ENCODE measurements at places on chromosomes 4 and X.

- DNase-seq = no peak
Observed at GRCh38 chrX:114924856-114925255, 92.6 kb downstream of the IL13RA2 start.

DNA sequence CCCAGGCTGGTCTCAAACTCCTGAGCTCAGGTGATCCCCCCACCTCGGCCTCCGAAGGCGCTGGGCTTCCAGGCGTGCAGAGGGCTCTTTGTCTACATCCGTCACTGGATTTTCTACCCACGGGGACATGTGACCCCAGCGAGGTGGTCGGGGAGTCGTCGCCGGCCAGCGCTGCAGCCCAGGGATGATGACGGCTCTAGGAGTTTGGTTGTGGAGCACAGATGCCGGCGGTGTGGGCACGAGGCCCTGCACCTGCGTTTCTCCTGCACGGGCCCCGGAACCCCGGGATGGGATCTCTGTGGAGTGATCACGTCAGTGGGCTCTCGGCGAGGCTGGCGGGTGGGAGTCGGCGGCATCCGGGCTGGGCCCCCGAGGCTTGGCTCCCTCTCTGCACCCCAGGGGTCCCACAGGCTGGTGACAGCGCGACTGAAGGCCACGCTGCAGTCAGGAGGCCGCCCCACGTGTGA is 9.1 kb upstream of the GTPBP6 start:
- DNase-seq = no peak

DNA sequence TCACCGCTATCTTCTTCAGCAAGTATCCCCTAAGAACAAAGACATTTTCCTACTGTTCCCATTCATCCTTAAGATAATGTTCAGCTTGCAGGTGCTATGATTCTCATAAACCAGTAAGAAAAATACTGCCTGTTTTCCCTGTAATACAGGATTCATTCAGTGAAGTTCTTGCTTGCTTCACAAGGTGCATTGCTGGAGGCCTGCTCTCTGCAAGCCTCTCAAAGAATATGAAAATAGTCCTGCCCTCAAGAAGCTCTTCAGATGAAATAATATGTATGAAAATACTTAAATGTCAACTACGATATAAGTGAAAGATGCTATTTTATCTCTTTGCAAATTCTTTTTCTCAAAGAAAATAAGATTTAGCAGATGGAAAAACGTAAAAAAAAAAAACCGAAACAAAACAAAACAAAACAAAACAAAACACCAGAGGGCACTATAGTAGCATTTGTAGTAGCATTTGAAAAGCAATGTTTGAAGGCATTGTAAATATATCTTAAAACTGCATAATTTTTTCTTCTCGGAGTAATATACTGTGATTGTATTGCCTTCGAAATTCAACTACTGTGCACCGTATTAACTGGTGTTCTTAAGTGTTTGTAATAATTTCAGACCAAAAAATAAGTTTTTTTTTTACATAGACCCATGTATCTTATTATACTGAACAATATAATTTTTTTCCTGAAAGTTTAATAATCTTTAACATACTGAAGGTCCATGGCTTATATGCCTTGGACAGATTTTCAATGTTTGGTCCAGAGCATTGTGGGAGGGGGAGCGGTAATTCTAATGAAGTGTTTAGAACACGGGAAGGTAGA is 26.0 kb downstream of the ADH4 start:
- DNase-seq = no peak

- no peak for DNase-seq
Observed at GRCh38 chrX:17547658-17548057, 172.7 kb downstream of the NHS start.

- no peak for DNase-seq
Observed at GRCh38 chrX:140229191-140229590, 263.9 kb upstream of the CXorf66 start.

DNA sequence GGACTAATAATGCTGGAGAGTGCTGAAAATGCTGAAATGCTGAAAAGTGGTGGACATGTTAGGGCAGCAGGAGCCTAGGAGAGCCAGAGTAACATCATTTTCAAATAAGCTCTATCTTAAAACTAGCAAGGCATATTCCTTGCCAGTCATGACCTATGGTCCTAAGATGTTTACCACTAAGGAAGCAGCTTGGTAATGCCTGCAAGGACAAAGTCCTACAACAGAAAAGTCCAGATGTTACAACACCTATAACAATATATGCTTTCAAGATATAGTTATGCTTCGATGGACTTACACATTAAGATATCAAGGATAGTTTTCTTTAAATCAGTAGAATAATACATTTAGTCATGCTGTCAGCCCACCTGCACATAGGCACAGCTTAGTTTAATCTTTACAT is 4.5 kb upstream of the ADH4 start:
- DNase-seq = no peak

DNA sequence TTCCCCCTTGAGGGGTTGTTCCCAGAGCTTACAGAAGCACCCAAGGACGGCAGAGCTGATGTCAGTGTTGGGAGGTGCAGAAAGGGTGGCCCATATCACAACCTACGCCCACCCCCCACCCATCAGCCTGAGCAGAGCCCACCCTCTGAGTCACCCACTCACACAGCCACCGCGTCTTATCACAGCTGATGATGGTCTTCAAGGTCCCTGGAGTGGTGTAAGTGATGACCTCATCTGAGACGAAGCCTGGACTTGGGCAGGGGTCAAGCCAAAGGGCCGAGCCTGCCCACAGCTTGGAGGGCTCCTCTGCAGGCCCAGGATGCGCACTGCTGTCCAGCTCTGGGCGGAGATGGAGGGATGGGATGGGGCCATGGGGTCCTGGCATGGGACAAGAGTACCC is 3.0 kb upstream of the HTRA3 start:
- DNase-seq = no peak

DNA sequence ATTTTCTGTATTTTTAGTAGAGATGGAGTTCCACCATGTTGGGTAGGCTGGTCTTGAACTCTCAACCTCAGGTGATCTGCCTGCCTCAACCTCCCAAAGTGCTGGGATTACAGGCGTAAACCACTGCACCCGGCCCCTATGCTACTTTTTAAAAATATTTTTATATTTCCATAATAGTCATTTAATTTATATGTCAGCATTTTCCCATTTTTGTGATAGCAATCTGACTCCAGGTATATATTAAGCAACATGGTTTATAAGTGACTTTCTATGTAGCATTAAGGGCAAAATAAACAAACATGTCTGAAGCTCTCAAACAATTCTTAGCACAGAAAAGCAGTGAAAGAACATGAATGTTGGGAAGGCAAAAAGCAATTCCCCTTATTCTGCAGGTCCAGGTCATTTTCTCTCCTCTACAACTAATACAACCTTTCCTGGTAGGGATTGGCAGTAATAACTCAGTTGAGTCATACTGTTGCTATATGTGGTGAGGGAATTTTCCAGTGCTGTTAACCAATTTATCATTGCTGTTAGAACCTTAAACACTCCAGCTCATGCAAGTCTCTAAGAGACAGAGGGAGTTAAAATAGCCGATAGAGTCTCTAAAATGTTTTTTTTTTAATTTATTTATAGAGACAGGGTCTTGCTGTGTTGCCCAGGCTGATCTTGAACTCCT is 24.0 kb downstream of the SMIM14 start:
- no peak for DNase-seq

DNA sequence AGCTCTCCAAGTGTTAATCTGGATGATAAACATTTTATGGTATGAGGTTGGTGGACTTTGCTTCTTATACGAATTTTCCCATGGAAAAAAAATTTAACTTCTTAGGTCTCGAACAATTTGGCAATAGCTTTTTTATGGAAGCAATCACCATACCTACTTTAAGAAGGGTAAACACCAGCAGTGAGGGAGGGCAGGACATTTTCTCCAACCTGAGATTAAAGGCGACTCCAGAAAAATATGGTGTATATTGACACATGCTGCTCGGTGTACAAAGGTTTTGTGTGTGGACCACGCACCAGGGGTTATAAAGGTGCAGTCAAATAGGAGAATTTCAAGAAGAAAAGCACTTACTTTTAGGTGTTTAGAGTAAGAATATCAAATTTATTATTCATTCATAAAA is 34.2 kb upstream of the SULT1E1 start:
- DNase-seq = no peak

GRCh38 chr4:138178566-138178965 is 63.6 kb downstream of the SLC7A11 start:
- no peak for DNase-seq

DNA sequence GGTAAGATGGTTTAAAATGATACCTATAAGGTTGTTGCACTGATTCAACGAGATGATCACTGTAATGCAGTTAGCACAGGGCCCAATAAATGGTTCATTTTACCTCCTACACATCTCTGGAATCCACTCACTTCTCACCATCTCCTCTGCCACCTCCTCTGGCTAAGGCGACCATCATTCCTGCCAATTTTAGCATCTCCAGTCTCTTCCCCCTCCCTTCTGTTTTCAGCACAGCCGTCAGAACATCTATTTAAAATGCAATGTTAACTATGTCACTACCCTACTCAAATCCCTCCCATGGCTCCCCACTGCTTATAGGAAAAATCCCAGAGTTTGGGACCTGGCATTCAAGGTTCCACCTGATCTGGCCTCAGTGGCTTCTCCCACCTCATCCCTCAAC is 3.5 kb upstream of the SYP start:
- no peak for DNase-seq

GRCh38 chr4:139142087-139142486 is 34.9 kb downstream of the ELF2 start:
- no peak for DNase-seq

- no peak for DNase-seq
Observed at GRCh38 chr4:15515106-15515505, 45.4 kb downstream of the CC2D2A start.

DNA sequence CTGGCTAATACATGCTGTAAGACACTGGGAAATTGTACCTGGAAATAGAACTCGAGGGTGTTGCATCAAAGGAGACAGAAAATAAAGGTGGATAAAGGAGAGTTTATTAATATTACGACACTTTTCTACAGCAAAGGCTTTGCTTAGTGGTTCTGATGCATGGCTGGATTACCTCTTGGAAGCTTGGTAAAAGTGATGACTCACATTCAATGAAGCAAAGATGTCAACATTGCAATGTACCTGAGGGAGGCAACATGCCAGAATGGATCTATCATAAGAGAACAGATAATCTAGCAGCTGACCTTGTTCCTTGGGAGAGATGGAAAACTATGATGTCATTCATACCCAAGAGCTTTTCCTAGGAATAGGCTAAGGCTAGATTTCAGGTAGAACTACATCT is 735.1 kb upstream of the DIAPH2 start:
- DNase-seq = no peak

- no peak for DNase-seq
Observed at GRCh38 chrX:20215565-20215964, 51.1 kb downstream of the RPS6KA3 start.

DNA sequence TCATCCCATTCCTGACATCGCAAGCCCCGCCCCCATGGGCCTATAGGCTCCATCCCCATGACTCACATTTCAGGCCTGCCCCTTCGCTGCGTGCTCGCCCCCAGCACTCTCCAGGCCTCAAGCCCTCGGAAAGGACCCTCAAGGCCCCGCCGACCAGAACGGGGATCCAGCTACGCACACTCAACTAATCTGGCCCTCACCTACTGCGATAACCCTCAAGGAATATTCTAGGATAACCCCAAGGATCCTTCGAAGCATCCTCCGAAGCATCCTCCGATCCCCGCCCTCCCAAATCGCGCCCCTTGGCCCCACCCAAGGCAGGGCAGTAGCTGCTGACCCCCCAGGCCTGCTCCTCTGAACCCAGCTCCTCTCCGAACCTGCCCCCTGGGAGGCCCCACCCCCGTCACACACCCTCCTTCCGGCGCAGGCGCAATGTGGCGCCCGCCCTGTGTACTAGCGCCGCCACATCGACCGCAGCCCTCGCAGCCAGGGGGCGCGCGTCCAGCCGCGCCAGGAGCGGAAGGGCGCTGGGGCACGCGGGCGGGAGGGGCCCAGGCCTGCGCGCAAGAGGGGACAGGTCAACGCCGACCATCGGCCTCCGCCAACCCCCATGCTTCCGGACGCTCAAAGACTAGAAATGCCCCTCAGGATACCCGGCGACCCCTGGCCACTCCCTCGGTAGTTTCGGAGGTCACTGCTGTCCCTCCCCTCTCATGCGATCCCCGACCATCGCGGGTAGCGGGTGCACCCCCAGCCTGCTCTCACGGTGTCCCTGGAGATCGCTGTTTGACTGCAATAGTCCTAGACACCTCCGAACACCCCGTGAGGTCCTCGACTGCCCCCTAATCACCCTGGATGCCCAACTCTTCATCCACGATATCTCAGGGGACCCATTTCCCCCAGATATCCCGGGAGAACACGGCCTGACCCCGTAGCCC is 6.4 kb upstream of the MAGIX start:
- peak; percentile 35 for DNase-seq

DNA sequence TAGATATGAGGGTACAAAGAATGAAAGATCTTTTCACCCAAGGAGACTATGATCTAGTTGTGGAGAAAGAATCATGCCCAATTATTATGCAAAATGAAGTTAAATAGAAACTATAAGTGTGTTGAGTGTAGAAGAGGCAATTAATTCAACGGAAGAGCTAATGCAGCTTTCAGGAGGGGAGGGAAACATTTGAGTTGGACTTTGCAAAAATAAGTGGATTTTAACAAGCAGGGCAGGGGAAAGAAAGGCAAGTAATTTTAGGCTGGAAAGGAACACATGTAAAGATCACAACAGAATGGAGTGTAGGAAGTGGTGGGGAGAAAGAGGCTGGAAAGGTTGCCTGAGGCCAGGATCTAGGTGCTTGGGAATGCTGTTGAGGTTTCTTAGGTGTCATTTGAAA is 44.1 kb downstream of the KLHL15 start:
- no peak for DNase-seq

- DNase-seq = no peak
Observed at GRCh38 chr4:148800940-148801339, 358.7 kb upstream of the NR3C2 start.

- DNase-seq = no peak
Observed at GRCh38 chr4:107196312-107196711, 160.2 kb upstream of the DKK2 start.

- no peak for DNase-seq
Observed at GRCh38 chr4:150814873-150815272, 200.2 kb downstream of the LRBA start.

DNA sequence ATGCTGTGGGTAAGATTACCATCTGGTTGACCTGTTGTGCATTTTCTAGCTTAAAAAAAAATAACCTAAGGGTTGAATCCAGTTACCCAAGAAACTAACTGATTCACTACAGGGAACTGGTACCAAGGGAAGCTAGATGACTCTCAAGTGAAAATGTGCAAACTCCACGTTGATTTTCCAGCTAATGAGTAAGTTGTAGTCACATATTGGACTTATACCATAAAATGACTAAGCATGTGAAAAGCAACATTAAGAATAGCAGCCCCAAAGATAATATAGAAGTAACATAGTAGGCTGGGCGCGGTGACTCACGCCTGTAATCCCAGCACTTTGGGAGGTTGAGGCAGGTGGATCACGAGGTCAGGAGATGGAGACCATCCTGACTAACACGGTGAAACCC is 270.9 kb downstream of the SPRY1 start:
- no peak for DNase-seq

Measured in NCI-H187 (cell line).